ENCODE measurements at places on chromosomes 5 and 9.

GRCh38 chr9:83007521-83008300, 55.2 kb downstream of the RASEF start:
- no peak for DNase-seq

DNA sequence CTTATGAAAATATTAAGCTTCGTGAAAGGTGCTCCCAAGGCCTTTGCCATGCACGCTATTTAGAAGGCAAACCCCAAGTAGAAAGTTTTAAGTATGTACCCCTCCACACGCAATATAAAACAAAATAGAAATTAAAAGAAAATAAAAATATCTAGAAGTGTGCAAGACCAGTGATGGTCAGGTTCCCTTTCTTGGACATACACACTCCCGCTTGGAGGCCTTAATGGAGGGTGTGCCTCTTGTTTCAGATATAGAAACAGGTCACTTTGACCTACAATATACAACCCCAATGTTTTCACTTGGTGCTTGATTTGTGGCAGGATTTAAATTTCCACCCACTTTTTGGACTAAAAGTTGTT, 127.4 kb upstream of the STC2 start:
- DNase-seq, result no peak

GRCh38 chr5:158463938-158464337, 605.0 kb upstream of the CLINT1 start:
- no peak for DNase-seq

- no peak for DNase-seq
Measured at GRCh38 chr5:33423018-33423630, 17.6 kb upstream of the TARS1 start.

DNA sequence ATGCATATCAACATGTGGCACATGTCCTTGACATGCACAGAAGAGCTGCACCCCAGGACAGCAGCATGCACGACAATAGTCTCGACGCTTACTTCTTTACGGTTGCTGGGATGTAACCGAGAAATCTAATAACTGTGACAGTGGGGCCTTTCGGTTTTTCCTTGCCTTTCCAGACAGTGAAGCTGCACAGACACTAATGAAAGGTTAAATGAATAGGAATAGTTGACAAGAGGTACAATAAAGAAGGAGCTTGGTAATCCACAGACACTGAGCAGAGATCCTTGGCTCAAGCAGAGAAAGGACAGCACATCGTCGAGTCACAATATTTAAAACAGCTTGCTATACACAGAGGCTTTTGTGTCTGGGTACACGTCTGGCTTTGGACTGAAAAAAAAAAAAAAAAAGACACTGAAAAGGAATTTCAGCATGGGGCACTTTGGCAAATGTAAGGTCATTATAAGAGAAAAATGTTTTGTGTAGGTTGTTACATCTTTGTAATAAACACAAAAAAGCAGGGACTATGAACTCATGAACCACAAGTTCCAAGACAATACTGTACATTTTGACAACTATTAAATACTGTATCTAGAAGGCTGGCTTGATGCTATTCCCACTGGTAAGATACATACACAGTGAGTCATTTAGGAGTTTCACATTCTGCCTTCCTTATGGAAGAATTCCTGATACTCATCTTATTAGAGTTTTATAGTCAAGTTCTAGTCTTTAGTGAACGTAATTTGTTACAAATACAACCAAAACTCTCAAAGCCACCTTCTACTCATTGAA, 5.6 kb downstream of the BNC2 start:
- no peak for DNase-seq

DNA sequence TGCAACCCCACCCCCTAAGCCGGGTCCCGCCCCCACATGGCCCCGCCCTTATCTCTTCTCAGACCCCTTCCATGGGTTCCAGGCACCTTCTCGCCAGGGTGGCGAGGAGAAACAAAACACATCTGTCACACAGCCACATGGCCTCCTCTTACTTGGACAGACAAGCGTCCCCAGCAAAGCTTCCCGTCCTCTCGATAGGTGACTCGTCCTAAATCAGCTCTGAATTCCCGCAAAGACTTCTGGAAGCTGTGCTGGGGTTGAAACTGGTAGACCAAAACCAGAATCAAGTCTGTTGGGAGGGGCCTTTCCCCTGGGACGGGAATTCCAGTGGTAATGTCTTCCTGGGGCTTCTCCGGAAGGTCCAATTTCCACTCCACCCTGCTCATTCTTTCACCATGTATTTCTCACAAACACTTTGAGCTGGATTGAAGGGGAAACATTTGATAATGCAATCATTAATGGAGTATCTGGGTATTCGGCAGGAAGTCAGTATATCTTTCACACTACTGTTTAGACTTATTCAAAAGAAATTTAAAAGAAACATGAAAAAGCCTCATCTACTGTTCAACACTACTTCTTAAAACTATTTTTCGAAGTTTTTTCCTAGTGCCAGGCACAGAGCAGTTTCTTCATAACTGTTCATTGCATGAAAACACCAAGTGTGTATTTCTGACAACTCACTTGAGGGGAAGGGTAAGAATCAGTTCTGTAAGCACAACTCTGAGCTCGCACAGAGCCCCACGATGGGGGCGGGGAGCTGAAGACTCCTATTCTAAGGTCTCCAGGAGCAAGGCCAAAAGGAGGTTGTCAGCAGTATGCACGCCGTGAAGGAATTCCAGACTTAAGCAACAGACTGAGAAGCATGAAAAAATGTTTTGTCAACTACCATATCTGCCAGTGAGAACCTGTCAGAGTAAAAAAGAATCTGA, 644 bp upstream of the CTNNAL1 start:
- DNase-seq, result no peak

DNA sequence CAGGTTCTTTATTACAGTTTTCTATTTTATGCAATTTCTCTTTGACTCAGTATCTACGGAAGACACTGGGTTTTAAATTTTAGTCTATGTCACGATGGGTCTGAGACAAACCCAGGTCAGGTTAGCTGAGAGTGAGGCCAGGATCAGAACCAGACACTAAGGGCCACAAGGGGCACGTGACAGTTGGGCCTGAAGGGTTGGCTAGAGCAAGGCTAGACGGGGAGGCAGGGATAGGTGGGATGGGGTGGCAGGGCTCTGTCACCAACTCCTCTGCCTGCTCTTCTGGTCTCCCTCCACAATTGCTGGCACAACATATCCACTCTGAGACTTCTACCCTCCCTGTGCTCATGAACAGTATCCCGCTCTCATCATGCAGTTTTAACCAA, 76.4 kb downstream of the MED27 start:
- no peak for DNase-seq

GRCh38 chr9:95441081-95441480, 75.7 kb downstream of the PTCH1 start:
- no peak for DNase-seq

GRCh38 chr5:3007577-3007976, 256.1 kb upstream of the IRX2 start:
- DNase-seq, result no peak

DNA sequence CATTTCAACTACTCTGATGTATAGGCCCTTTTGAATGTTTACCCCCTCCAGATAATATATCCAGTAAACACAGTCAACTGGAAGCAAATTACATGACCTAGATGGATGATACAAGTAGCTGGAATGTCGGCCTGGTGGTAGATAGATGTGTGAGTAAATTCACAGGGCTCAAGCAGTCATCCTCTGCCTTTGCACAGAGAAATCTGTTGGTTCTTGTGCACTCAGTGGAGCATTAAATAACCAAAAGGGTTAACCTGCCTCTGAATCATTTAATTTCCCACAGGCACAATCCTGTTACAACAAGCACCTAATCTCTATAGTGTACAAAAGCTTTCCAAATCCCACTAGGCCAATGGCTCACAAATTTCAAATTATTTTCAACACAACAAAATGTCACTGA, 668.3 kb downstream of the DNAH5 start:
- no peak for DNase-seq

DNA sequence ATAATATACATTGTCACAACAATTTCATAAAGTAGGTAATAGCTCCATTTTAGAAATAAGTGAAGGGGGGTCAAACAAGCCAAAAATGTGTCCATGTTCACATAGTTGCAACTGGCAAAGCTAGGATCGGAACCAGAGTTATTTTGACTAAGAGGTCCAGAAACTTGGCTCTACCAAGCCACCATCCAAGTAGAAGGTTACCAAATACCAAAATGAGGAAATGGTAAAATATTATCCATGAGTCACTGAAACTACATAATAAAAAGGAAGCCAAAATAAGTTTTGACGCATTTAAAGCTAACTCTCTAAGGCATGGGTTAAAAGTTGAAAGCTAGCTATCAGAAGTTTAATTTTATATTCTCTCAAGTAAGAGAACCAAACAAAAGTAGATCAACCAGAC, 886.9 kb upstream of the DMAC1 start:
- no peak for DNase-seq

- DNase-seq, result peak; percentile 13
Measured at GRCh38 chr9:114301798-114302565, 20.9 kb upstream of the ORM1 start.

GRCh38 chr5:34818717-34819116, 20.2 kb upstream of the TTC23L start:
- DNase-seq, result no peak

DNA sequence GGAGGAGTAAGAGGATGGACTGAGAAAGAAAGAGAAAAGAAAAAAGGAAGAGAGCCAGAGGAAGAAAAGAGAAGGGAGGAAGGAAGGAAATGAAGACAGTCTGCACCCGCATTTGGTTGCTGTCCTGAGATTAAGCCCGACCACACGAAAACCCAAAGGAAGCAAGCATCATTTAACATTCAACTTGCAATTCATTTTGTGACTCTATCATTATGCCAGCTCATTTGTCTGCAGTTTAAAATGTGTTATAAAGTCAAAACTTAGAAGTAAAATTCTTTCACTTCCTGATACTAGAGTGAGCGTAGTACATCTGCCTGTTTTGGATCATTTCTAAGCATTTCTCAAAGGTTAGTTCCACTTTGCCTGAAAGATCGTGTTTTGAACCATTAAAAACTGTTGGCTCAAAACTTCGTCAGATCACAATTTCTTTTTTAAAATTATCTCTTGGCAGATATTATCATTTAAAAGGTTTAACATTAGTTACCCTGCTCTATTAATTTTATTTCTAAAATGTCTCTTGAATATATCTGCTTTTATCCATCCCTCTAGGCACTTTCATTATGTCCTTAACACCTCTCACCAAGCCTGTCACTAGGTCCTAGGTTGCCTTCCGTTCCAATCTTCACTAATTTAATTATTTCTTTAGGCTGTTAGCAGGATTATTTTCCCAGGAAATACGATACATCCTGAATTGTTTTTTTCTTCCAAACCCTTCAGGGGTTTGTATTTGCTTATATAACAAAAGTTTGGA, 240.9 kb downstream of the TLE4 start:
- DNase-seq, result no peak

DNA sequence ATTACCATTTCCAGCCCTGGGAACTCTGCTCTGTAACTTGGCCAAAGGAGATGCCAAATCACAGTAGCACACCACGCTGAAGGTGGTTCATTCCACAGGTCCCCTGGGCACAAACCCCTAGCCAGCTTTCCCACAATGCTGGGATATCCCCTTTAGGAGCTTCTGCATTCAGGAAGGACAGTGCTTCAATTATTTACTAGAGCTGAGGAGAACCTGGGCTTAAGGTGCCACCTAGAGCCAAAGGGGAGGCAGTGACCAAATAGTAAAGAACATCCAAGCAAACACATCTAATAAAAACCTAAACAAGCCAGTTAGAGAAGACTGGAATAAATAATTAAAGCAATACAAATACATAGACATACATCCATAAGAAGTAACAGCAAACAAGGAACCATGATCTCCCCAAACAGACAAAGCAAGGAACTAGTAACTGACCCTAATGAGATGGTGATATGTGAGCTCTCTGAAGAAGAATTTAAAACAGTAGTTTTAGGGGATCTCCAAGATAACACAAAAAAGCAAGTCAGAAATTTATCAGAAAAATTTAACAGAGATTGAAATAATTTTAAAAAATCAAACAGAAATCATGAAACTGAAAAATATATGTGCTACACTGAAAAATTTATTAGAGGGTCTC, 14.6 kb downstream of the KIF4B start:
- DNase-seq, result no peak

DNA sequence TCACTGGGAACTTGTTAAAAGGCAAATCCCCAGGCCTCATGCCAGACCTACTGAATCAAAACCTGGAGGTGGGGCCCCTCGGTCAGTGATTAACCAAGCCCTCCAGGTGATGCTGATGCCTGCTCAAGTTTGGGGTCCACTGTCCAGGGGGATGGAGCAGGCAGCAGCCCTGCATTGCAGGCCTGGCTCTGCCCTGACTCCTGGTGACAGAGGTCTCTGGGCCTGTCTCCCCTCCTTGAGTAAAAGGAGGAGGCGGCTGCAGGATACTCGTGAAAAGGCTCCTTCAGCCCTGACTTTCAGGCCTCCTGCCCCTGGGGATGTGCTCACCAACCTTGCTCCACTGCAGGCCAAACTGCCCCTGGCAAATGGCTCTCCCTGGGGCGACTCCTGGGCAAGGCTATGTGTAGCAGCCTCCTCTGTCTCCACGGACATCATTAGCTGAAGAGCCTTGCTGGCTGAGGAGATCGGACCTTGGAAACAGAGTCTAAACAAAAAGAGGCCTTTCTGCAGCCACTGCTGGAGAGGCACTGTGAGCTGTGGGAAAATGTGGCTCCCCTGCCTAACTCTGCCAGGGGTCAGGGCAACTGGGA, 134.8 kb upstream of the ALDH1B1 start:
- no peak for DNase-seq

GRCh38 chr5:10726179-10726912, 34.7 kb downstream of the DAP start:
- DNase-seq, result no peak

- DNase-seq, result no peak
Measured at GRCh38 chr9:112104401-112104800, 70.7 kb downstream of the SUSD1 start.

DNA sequence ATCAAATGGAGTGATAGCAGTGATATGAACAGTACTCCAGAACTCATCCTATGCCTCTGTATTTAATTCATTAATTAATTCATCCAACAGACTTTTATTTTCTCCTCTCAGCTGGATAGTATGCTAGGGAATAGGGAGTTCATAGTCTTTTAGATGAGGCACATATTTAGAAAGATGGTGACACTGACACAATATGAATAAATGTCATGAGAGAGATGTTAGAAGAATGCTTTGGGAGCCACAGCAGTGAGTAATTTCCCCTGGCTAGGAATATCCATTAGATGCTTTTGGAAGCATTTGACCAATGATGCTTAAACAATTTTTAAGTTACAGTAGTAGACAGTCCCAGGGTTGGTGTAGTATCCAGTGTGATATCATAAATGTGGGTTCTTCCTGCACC, 428.7 kb upstream of the SGCD start:
- no peak for DNase-seq

GRCh38 chr9:75885652-75886051, 4.8 kb upstream of the PCSK5 start:
- DNase-seq, result no peak

- peak; percentile 81 for DNase-seq
Measured at GRCh38 chr5:177362610-177363507, 5.1 kb downstream of the RGS14 start.
